Posterior vena cava (tissue), 2 donors: ENCODE measurements at places on chromosomes 2 and 18.

DNA sequence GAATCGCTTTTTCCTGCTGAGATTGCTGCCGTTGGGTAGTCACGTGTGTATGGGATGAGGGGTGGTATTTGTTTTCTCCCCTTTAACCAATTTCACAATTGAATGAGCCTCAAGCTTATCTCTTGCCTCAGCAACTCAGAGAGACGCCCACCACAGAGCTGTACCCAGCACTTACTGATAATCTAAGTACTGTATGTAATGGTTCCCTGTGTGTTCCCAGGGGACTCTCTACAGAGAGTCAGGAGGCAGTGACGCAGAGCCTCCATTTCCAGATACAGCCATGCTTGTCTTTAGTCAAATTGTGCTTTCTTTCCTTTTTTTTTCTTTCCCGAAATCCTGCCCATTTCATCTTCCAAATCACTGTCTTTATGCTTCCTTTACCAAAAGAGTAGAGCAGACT is 1102.1 kb upstream of the KLHL29 start:
- no peak for DNase-seq

DNA sequence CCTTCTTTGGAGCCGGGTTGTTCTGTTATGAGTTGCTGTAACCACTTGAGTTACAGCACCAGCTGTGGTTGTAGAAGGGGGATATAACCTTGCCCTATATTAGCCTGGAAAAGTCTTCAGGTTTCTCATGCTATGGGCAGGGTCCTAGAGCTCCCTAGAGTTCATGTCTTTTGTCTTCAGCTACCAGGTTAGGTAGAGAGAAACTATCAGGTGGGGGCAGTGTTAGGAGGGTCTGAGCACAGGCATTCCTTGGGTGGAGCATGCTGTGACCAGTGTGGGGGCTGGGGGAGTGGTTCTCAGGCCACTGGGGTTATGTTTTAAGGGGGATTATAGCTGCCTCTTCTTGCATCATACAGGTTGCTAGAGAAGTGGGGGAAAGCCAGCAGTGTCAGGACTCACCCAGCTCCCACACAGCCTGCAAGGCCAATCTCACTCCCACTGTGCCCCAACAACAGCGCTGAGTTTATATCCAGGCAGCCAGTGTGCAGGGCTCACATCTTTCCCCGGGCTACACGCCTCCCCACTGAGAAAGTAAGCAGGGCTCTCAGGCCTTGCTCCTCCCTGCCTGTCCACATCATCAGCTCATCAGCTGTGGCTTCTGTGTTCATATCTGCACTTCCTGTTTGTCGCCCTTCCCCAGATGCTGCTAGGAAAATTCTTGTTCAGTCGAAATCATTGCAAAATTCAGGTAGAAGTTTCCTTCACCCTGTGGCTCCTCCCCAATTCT is 133.8 kb upstream of the NRXN1 start:
- no peak for DNase-seq

- no peak for DNase-seq
Measured at GRCh38 chr2:26852405-26853306, 4.7 kb downstream of the DPYSL5 start.

DNA sequence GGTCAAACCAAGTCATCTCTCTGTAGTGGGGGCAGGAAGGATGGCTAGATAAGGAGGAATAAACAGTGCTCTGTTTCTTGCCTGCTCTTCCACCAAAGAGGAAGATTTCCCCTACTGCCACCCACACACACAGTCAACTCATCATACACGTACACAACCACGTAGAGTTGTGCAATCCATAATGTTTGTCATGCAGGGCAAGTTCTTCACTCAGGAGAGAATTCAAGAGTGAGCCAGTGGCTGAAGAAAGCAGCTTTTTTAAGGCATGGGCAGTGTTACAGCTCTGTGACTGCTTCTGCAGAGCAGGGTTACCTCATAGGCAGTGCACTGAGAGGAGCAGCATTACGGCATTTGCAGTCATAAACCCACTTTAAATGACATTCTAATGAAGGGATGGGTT is 283.0 kb downstream of the RND3 start:
- no peak for DNase-seq

DNA sequence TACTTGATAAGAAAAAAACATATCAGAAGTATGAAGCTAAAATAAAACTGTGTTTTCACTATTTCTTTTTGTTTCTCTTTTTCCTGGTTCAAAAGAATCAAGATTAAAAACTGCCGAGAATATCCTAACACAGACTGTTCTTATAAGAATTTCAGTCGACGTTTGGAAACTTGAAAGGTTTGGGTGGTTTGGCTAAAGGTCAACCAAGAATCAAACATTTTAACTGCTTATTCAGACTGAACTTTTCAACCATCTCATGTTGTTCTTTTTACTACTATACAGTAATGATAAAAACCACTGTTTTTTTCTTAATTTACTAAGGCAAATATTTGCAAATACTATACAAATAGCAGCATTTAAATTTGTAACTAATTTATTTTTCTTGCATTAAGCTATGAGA is 308.5 kb upstream of the TFPI start:
- no peak for DNase-seq

GRCh38 chr2:69796174-69796573 is 33.3 kb upstream of the GMCL1 start:
- no peak for DNase-seq

GRCh38 chr2:28683100-28683706 is 68.4 kb upstream of the PPP1CB start:
- DNase-seq, result peak; percentile 87

DNA sequence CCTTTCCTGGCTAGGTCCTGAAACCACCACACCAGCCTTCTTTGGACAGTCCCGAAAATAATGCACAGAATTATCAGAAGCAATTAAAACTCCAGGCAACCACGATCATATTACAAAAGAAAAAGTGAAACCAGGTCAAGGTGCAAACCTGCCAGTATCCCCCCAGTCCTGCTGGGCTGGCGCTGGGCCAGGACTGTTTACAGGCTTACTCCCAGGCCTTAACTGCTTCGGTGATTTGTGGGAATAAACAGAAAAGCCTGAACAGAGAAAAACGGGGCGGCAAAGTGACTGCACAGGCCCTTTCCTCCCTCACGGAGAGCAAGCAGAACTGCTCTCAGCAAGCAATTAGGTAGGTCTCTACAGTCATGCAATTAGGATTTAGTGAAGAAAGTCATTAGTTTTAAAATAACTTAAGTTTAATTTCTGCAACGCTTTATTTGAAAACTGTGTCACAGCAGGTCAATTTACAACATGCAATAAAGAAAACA is 1.3 kb downstream of the HDAC4 start:
- peak; percentile 83 for DNase-seq

DNA sequence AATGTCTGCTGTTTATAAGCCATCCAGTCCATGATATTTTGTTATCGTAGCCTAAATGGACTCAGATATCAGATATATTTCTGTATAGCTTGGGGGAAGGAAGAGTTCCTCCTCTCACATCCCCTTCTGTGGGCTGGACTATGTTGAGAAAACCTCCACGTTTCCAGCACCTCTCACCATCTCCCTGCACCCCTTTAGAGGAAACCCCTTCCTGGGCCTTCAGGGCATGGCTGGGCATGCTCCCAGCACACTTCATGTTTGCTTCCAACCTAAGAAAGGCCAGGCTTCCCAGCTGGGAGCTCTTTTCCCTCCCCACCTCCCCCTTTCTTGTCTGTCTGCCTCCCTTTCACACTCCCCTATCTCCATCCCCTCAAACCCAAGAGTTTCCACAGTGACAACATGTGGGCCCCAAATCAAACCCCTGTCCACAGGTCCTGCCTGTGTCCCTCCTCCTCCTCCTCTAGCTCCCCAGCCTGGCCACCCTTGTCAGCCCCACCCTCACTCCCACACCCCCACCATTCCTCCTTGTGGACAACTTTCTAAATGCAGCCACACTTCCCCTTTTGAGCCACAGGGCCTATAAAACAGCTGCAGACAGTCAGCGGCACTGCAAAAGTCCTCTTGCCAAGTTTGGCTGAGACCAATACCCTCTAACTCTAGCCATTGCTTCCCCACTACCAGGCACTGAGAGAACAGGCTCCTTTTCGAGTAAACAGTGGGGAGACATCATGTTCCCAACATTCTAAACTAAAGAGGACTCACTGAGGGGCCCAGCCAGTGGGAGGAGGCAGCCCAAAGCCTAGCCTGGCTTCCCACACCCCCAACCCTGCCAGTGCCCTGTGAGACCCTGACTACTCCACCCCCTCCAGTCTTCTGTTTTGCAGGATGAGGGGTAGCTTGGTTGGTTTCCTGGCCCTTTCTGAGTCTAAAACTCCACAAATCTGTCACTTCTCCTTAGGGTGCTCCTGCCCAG is 120.5 kb downstream of the ZFP36L2 start:
- peak; percentile 80 for DNase-seq

- no peak for DNase-seq
Measured at GRCh38 chr2:133498662-133499585, 69.3 kb downstream of the NCKAP5 start.

- no peak for DNase-seq
Measured at GRCh38 chr2:217568289-217568971, 434.4 kb downstream of the TNS1 start.

DNA sequence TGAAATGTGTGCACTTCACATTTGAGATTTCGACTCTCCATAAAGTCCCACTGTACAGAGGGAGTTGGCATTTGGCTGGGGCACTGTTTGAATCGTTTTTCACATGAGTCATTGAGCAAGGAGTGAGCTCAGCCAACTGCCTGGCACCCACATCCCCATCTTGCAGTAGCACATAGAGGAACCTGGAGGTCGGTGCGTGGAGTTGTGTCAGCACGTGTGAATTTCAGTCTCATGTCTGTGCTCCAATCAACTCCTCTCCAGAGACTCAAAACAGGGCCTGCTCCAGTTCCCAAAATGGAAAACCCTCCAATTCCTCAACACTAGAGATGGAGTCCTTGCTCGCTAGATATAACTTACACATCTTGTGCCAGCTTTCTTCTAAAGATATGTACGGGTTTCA is 126.8 kb upstream of the CAPN13 start:
- no peak for DNase-seq

- DNase-seq, result no peak
Measured at GRCh38 chr2:97981961-97982360, 13.8 kb downstream of the TMEM131 start.

DNA sequence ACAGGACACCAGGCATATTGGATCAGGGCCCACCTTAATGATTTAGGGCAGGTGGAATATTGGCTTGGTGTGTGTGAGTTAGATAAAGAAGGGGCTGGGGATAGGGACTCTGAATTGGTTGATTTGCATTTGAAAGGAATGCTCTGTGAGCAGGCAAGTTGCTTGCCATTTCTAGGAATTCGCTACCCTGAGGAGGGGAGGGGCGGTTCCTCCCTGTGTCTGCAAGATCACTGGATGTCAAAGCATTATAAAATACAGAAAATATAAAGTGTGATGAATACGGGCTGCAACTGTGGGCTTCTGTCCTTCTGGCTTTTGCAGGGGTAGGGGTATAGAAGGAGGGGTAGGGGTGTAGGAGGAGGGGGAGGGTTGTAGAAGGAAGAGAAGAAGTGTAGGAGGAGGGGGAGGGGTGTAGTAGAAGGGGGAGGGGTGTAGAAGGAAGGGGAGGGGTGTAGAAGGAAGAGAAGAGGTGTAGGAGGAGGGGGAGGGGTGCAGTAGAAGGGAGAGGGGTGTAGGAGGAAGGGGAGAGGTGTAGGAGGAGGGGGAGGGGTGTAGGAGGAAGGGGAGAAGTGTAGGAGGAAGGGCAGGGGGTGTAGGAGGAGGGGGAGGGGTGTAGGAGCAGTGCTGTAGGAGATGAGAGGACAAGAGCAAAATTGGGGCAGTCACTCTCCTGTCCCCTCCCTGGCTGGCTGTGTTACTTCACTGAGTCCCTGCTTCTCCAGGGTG is 238.0 kb upstream of the COPS8 start:
- DNase-seq, result no peak

DNA sequence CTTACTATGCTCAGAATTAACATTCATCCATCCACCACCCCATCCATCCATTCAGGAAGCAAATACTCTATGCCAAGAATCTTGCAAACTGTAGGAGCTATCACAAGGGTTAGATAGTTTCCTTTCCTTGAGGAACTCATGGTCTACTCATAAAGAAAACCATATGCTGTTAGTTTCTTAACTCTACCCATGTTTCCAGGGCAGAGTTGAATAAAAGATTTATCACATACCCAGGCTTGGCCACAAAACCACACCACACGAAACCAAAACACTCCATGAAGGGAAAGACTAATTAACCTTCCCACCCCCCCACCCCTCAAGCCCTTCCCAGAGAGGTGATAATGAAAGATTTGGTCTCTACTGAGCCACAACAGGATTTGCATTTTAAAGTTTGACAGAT is 23.7 kb upstream of the MSGN1 start:
- DNase-seq, result no peak

DNA sequence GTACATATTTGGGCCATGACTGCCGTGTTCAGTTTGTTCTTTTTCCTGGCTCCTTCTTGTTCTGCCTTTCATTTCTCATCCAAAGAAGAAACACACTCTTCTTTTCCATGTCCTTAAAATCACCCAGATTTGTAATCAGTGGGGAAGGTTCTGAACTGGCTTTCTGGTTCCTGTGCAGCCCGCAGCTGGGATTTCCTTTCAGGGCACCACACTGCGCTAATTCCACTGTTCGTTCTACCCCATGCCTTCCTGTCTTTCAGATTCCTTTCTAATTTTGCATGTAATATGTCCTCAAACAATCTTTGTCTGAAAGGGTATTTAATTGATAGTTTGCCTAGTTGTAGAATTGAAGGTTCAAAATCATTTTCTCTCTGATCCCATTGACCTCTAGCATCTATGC is 94.1 kb downstream of the HS1BP3 start:
- DNase-seq, result no peak

DNA sequence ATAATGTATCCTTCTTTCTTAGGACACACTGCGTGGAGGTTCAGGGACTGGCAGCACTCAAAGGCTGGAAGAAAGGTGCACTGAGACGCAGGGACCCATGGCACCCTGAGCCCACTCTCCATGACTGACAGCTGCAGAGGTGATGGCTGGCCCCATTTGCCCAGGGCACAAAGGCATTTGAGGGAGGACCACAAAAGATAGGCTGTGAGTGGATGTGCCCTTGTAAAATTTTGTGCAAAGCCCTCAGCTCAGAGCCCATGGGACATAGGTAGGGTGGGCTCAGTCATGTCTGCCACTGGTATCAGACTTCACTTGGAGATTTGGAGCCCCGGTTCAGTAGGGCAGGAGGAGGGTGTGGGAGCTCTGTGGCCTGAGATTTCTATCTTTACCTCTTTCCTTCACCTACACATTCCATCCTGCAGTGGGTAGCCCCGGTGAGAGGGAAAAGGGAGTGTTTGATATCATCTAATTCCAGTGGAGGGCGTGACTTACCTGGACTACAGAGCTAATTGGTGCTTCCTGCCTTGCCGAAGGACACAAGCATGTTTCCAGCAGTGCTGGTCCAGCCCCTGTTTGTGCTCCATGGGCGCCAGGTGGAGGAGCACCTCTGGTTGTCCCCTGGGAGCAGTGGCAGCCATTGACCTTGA is 312.2 kb downstream of the EN1 start:
- no peak for DNase-seq

DNA sequence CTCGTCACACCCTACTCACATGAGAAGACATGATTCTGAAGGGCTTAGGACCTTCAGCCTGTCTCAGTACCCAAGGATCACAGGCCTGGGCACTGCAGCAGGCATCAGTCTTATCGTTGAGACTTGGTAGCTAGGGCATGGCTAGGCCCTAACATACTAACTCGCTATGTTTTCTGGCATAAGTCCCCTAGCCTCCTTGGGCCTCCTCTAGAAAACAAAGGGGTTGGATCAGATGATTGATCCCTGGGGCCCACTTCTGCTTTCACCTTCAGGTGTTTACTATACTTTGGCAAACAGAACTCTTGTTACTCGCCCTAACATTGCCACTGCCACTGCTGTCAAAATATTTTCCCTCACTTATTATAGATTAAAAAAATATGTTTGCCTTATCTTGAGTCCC is 44.2 kb downstream of the VSNL1 start:
- no peak for DNase-seq
